ENCODE measurements at places on chromosomes 16 and 17. TPM values are rescaled to one million over a fixed set of nuclear protein-coding genes. Genes with fewer than 3 reads are reported as not detected.

The KRTAP9-2 gene
- polyA plus RNA-seq = not detected

The ZNF629 gene
- 6.9 TPM for polyA plus RNA-seq

DNA sequence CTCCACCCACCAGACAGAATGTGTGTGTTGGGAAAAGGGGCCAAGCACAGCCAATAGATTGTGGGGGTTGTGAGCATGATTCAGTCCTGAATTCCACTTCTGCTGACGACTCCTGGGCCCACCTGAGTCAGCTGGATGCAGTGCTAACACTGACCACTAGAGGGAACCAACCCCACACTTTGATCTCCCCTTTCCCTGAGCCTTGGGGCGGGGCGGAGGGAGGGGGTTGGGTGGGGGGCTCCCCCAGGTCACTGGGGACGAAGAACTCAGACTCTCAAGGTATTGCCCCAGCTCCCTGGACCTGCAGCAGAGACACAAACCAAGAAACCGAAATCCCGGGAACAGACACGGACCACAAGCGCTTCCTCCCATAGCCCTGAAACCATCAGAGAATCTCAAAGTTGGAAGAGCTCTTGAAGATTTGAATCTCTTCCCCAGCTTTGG is 621 bp upstream of the CSHL1 start:
- no peak for DNase-seq

DNA sequence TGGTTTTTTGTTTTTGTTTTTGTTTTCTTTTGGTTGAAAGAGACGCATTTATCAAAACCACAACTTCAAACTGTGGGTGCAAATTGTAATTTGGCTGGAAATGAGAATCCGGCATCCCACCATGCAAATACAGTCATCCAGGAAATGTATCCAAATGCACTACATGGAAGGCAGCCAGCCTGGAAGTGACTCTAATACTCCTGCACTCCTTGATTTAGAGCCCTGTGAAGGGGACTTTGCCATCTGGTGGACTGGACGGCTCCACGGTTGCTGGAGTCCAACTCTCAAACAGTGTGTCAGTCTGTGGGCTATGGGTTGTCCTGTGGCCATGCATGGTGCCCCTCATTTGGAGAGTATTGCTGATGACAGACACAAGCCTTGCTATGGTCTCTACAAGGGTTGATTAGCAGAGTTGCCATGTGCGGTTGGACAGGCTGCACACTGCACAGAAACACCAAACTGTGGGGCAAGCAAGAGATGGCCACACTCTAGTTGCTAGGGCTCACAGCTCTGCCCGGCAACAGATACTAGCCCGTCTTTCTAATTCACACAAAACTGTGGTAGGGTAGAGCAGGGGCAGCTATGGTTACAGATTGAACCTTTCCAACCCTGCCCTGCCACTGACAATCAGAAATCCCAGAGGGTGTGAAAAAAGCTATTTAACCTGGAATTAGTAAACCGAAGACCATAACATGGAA is 62.4 kb downstream of the VAT1L start:
- DNase-seq = no peak

DNA sequence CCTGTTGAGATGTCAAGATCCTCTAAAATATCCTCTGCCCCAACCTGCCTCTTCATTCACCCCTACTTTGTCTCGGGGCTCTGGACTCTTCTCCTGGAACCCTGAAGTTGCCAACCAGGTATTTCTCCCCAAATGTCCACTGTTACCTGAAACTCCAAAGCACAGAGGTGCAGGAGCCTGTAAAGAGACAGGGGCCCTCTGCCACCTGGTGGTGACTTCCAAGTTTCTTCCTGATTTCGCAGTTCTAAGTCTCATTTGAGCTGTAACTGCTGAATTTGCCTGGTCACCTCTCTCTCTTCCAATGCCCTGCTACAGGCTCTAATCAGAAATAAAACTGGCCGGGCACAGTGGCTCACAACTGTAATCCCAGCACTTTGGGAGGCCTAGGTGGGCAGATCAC is 77.1 kb upstream of the RCVRN start:
- DNase-seq = peak; percentile 11

GRCh38 chr16:56851671-56852400 is 13.2 kb upstream of the SLC12A3 start:
- DNase-seq = peak; percentile 47
